Stimulated activated CD8-positive, alpha-beta memory T cell treated with anti-CD3 and anti-CD28 coated beads, Interleukin-4, amount 100 ng/mL, for 24 hours (primary cell): ENCODE measurements at places on chromosomes 6 and 20.

GRCh38 chr6:168676552-168677322 lies 235.8 kb downstream of the SMOC2 start:
- no peak for DNase-seq

DNA sequence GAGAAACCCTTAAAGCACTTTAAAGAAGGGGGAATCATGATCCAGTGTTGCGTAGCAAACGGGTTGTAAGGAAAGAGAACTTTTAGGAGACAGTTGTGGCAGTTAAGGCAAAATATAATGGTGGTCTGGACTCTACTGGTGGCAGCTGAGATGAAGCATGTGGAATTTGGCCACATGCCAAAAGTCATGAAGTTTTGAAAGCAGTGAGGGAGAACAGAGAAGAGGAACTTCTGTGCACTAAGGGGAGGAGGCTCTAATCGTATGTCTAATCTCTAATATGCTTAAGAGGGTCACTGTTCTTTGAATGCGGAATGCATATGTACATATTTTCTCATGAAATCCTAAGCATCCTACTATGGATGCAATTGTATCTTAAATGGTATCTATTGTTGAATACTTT lies 91.5 kb downstream of the RIMS1 start:
- no peak for DNase-seq

DNA sequence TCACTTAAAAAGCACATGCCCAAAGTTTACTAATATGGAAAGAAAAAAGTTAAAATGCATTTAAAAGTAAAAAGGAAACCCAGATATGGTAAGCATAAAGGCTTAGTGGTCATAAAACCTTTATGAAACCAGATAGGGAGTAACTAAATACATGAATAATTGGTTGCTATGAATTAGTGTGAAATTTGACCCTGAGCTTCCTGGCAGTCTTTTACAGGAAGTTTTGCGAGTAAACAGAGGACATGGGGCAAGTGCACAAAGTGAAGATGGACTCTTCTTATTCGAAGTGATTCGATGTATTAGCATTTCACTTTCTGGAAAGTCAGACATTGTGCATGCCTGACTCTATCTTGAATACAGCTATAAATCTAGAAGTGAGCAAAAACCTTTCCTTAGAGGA lies 90.9 kb upstream of the MLIP start:
- no peak for DNase-seq

DNA sequence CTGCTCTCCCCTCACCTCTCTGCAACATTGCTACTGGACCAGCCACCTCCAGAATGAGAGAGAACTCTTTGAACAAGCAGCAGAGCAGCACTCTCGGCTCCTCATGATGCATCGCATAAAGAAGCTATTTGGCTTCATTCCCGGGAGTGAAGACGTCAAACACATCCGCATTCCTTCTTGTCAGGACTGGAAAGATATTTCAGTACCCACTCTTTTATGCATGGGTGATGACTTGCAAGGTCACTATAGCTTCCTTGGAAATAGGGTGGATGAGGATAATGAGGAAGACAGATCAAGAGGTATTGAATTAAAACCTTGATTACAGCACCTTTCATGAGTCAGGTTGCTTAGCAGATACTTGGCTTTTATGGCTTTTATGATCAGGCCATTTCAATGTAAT lies 4.3 kb downstream of the CALHM4 start:
- no peak for DNase-seq

- DNase-seq = no peak
Measured at GRCh38 chr20:63628246-63628975, 1.5 kb upstream of the GMEB2 start.

GRCh38 chr6:145631374-145631773 lies 103.9 kb downstream of the EPM2A start:
- DNase-seq = no peak

DNA sequence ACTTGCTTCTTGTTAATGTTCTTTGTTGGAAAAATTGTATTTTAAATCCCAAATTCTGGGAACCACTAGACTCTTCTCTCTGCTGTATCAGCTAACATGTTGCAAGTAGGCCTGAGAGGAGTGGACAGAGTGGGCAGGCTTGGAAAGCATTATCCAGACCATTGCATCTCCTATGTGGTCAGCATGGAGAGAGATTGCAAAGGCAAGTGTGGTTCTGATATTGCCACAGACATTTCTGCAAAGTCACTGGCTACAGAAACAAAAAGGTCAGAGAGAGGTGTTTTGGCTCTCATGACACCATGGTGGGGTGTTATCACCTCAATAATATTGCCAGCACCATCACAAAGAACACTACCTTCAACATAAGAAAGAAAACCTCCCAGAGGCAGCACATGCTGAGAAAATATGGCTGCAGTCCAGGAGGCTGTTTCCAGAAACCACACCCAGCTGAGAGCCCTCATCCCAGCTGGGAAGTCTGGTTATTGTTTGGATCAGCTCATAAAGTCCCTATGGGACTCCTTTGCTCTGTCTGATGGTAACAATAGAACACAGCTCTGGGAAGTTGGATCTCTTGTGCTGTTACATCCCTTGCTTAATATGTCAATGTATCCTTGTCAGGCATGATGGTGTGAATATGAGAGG lies 78.2 kb upstream of the TBX18 start:
- no peak for DNase-seq

DNA sequence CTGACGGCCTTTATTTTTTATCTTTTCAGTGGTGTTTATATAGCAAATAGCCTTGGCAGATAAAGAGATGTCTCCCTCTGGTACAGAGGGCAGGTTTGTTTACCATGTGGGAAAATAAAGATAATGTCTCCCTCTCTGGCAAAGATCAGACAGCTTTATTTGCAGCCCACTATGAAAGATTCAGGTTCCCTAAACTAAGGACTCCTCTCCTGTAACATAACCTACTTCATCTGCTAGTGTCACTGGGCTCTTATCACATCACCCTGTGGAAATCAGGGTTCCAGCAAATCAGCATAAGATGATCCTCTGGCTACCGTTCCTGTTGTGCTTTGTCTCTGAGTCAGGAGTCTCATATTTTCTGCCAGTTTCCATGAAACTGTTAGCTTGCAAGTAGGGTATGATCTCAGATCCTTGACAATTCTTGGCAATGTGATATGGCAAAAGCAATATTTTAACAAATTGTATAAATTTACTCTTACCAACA lies 3.1 kb downstream of the FBXL4 start:
- DNase-seq = no peak

- DNase-seq = no peak
Measured at GRCh38 chr20:63493563-63494020, 5.3 kb downstream of the EEF1A2 start.
